Forelimb muscle (tissue), 1 donor: ENCODE measurements at places on chromosomes 5 and 9. TPM values are rescaled to one million over a fixed set of nuclear protein-coding genes. Genes with fewer than 3 reads are reported as not detected.

Gene CDK9
- 48.2 TPM for polyA plus RNA-seq

Gene MEGF9
- polyA plus RNA-seq: 6.1 TPM

Gene GPR21
- 0.44 TPM for polyA plus RNA-seq

Gene SLCO4C1
- 2.3 TPM for polyA plus RNA-seq

Gene FST
- 26.2 TPM for polyA plus RNA-seq

Gene FOXD1
- polyA plus RNA-seq: 0.76 TPM

Gene SH2D3C
- 16.5 TPM for polyA plus RNA-seq

Gene MYMK
- polyA plus RNA-seq: 58.2 TPM

Gene RABL6
- 59.8 TPM for polyA plus RNA-seq

Gene ADAMTS16
- 5.3 TPM for polyA plus RNA-seq

Gene PRRC2B
- 133 TPM for polyA plus RNA-seq

Gene GABRA6
- not detected for polyA plus RNA-seq

Gene FBN2
- 41.0 TPM for polyA plus RNA-seq

Gene LPAR1
- polyA plus RNA-seq: 33.8 TPM

Gene MAP1B
- polyA plus RNA-seq: 32.5 TPM

Gene ZNF618
- polyA plus RNA-seq: 13.2 TPM

Gene BAAT
- polyA plus RNA-seq: 1.7 TPM

Gene FSTL4
- 3.6 TPM for polyA plus RNA-seq

Gene IRX1
- polyA plus RNA-seq: 0.28 TPM

Gene ANKRD31
- polyA plus RNA-seq: 0.13 TPM

Gene SCGB3A2
- not detected for polyA plus RNA-seq

Gene TLR4
- 5.0 TPM for polyA plus RNA-seq

Gene FOXD4L3
- 0.29 TPM for polyA plus RNA-seq

Gene PCDHA9
- not detected for polyA plus RNA-seq

Gene TMEM174
- not detected for polyA plus RNA-seq

Gene SNCB
- polyA plus RNA-seq: not detected

Gene TMEM252
- 1.0 TPM for polyA plus RNA-seq

Gene TMEM215
- 0.54 TPM for polyA plus RNA-seq

Gene CCDC112
- 9.8 TPM for polyA plus RNA-seq

Gene ADCY2
- 51.8 TPM for polyA plus RNA-seq

Gene ACSL6
- polyA plus RNA-seq: 0.78 TPM

Gene DOK3
- polyA plus RNA-seq: 6.3 TPM

Gene VPS13A
- polyA plus RNA-seq: 21.3 TPM

Gene KIAA1958
- 3.3 TPM for polyA plus RNA-seq

Gene SPATA31A3
- not detected for polyA plus RNA-seq

Gene PLPP7
- 45.7 TPM for polyA plus RNA-seq

Gene RMND5B
- polyA plus RNA-seq: 32.9 TPM

Gene HAVCR1
- not detected for polyA plus RNA-seq

Gene CDH6
- 3.0 TPM for polyA plus RNA-seq

Gene NDFIP1
- 54.7 TPM for polyA plus RNA-seq

Gene C5orf58
- polyA plus RNA-seq: 0.59 TPM

Gene FYB1
- polyA plus RNA-seq: 1.7 TPM

Gene ARID3C
- not detected for polyA plus RNA-seq

Gene VLDLR
- polyA plus RNA-seq: 21.9 TPM

Gene PCDHB15
- 7.0 TPM for polyA plus RNA-seq

Gene GABBR2
- polyA plus RNA-seq: 0.82 TPM

Gene PPIC
- polyA plus RNA-seq: 28.0 TPM

Gene LCN9
- not detected for polyA plus RNA-seq

Gene GLDC
- 0.81 TPM for polyA plus RNA-seq

Gene LAMC3
- 1.9 TPM for polyA plus RNA-seq

Gene STPG3
- 0.18 TPM for polyA plus RNA-seq

Gene COL23A1
- polyA plus RNA-seq: 10.1 TPM

Gene RLN2
- 0.63 TPM for polyA plus RNA-seq

Gene KCNMB1
- polyA plus RNA-seq: 0.61 TPM

Gene DDX4
- polyA plus RNA-seq: 0.06 TPM

Gene PCDHB13
- 2.4 TPM for polyA plus RNA-seq

Gene DRD1
- polyA plus RNA-seq: not detected
